Left colon (tissue), 2 donors: ENCODE measurements at places on chromosomes 3 and 15. TPM values are rescaled to one million over a fixed set of nuclear protein-coding genes. Genes with fewer than 3 reads are reported as not detected.

- DNase-seq, result no peak
Observed at GRCh38 chr3:79910337-79910736, 142.5 kb upstream of the ROBO1 start.

- DNase-seq, result no peak
Observed at GRCh38 chr3:178097576-178097975, 438.7 kb upstream of the KCNMB2 start.

The FGF7 gene
- 4.5 TPM for total RNA-seq

The PLD1 gene
- total RNA-seq, result 79.7 TPM
